ENCODE measurements at places on chromosomes 4 and X.

DNA sequence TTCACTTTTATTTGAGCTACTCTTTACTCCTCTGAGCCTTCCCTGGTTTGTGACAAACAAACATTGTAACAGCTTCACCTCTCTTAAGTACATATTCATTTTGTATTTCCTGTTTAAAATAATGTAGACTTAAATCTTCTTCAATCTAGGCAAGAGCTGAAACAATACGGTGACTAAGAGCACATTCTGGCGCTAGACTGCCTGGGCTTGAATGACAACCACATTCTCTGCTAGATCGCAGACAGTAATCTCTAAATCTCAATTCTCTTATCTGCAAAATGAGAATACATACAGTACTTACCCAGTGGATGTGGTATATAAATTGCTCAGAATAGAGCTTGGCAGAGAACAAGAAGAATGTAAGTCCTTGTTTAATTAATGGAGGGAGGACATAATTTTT lies 144.8 kb downstream of the ARAP2 start:
- no peak for DNase-seq

- DNase-seq, result no peak
Observed at GRCh38 chrX:143754183-143754582, 33.6 kb upstream of the SPANXN2 start.

- no peak for DNase-seq
Observed at GRCh38 chr4:178823673-178824295, 1381.5 kb upstream of the AGA start.

- DNase-seq, result no peak
Observed at GRCh38 chr4:129014566-129015509, 78.5 kb downstream of the SCLT1 start.

- DNase-seq, result no peak
Observed at GRCh38 chrX:72100051-72100755, 31.5 kb downstream of the RTL5 start.

DNA sequence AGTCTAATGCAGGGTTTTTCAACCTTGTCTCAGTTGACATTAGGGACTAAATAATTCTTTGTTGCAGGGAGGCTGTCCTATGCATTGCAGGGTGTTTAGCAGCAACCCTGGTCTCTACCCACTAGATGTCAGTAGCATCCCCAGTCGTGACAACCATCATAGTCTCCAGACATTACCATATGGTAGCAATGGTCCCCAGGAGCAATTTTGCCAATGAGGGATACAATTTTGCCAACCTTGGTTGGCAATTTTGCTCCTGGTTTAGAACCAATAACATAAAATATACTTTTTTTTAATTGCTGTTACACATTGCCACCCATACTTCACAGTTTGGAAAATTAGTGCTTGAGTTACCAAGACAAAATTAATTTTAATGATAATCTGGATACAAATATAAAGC lies 6.0 kb downstream of the EREG start:
- no peak for DNase-seq

DNA sequence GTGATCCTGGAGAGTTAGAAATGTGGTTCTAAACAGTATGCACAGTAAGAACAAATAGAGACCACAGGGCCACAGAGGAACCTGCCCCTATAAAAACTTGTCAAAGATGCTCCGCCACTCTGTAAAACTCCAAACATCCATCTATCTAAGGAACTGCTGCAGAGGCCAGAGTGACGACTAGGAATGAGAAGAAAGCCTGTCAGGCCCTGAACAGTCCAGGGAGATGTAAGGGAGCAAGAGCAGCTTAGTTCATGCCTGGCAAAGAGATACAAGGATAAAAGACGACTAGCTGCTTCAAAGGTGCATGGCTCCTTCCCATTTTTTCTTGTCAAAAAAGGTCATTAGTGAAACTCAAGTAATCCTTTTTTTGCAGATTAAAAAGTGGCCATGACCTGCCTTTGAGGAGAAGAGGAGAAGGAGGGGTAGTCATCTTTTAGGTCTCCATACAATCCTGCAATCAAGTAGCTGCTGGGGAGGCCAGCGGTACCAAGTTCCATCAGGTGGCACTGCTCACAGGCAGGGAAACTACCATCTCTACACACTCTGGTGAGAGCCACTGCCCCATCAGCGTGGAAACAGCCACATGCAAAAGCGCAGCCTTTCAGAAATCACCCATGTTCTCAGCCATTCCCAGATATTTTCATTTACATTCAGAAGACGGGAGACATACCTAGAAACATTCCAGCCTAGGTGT lies 162.1 kb downstream of the TSPAN5 start:
- DNase-seq, result no peak

DNA sequence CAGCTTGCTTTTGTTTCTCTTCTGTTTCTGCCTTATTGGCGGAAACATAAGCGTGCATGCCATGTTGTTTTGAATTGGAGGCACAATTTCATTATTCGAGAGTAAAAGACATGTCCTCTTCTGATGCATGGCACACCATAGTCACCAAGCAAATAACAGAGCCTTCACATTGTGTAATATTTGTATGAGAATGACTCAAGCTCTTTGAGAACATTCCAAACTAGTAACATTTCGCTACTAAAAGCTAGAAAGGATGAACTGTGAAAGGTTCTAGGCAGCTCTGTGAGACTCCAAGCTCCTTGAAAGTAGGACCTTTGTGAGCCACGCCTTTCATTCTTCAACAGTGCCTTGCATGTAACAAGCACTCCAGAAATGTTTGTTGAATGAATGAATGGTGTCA lies 9.2 kb upstream of the ANXA3 start:
- DNase-seq, result no peak

GRCh38 chr4:104942990-104943743 lies 203.5 kb upstream of the TET2 start:
- no peak for DNase-seq

GRCh38 chr4:73919691-73920090 lies 50.5 kb downstream of the CXCL1 start:
- no peak for DNase-seq

DNA sequence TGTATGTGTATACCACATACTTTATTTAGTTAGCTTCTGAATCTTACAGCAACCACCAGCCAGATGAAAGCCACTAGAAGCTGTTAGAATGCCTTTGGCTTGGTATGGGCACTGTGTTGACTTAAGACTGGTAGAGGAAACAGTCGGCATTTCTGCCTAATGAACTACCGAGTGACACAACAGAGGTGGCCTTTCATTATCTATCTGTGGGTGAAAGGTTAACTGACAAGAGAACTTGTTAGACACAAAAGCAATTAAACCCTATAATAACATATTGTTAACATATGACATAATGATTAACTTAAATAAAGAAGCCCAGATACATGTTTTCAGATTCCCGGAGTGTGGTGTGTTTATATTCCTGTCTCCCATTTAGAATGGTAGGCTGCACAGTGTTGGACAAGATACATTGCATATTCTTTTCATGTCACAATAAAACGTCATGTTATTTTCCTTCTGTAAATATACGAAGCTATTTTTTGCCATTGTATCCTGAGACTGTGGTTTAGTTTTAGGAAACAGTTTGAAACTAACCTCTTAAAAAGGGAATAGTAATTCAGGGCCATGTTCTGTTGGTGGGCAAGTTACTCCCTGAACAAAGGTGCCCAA lies 181.5 kb downstream of the SLIT2 start:
- DNase-seq, result no peak

- DNase-seq, result no peak
Observed at GRCh38 chr4:158621729-158622128, 50.0 kb downstream of the C4orf46 start.

GRCh38 chr4:23630110-23630509 lies 259.7 kb downstream of the PPARGC1A start:
- DNase-seq, result no peak

- DNase-seq, result no peak
Observed at GRCh38 chr4:137194670-137195069, 337.6 kb downstream of the PCDH18 start.

DNA sequence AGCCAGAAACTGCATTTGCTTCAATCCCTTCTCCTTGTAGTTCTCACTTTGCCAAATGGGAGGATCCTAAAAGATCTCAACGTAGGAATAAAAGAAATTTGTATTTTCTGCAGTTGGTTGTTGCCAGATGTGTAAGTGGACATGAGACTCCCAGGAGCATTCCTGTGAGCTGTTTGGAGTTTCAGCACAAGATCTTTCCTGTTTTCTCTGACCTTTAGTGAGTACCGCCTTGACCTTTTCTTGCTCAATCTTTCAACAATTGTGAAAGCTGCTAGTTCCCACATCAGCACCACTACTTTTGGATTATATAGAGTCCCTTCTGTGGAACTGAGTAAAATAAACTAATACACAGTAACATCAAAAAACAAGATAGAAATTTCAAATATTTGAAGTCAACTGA lies 683.8 kb upstream of the PABPC4L start:
- DNase-seq, result no peak

DNA sequence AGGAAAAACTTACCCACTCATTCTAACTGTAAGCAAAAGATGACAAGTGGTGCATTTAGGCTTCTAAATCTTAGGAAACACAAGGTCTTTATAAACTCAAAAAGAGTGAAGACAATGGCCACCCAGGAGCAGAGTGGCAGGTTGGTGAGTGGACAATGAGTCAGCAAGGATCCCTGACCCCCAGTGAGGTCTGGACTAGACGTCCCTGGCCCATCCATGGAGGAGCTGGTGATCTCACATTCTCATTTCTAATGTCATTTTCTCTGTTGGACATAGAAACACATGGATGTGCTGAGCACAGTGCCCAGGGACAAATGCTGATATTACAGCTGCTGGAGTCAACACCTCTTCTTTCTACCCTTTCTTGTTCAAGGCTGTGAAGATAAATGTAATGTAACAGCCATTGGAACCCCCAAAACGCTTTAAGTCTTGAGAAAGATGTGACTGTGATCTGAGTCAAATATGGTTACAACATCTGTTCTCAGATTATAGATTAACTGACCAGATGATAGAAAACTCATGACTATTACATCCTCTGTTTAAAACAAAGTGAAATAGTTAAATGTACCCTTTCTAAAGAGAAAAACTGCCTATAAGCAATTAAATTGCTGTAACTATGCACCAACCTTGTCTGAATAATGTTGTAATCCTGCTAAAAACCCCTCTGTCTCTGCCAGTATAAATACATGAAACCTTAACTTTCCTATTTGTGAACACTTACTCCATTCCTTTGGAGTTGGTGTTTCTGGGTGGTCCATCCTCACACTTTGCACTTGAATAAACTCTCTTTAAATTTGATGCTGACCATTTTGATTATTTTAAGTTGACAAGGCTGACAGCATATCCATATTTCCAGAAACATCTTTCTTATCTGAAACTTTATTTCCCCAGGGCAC lies 92.7 kb downstream of the USP46 start:
- no peak for DNase-seq

DNA sequence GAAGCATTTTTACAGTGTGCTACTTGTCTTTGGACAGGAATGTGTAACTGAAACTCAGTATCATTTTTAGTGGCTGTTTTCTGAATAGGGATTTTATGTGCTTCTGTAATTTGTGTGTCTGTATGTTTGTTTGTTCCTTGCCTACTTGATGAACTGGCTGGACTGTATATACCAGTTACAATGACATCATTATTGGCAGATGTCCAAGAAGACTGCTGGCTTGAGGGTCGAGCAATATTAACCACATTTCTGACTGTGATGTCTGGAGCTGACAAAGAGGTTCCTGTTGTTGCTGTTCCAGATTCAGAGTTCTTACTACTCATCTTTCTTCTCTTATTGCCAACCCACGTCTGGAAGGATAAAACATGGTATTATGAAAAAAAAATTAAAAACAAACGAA lies 33.0 kb downstream of the HDX start:
- no peak for DNase-seq

DNA sequence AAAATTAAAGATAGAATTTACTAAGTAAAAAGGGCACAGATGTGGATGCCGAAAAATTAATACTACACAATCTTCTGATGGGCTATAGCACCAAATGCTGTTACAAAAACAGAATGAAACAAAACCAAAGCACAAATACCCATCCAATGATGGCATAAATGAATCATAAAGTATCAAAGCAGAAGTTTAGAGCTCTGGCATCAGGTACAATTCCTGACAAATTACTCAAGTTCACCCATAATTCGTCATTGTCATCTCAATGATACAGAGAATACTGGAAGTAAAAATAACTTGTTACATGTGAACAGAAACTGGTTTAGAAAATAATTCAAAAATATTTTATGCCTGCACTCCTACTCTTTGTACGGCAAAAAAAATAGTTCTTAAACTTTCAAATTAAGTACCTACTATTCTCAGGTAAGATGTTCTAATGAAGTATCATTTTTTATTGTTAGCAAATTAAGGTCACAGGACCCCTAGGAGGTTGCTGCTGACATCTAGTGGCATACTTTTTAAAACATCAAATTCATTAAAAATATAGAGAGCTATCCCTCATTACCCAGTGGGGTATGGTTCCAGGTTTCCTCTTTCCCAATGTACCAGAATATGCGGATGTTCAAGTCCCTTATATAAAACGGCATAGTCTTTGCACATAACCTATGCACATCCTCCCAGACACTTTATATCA lies 126.1 kb downstream of the INPP4B start:
- no peak for DNase-seq

GRCh38 chrX:66046612-66047235 lies 6.8 kb upstream of the VSIG4 start:
- DNase-seq, result no peak

- no peak for DNase-seq
Observed at GRCh38 chr4:36038491-36038890, 205.8 kb downstream of the ARAP2 start.

- DNase-seq, result no peak
Observed at GRCh38 chr4:88143504-88143903, 14.9 kb downstream of the ABCG2 start.

GRCh38 chr4:132124624-132124974 lies 1024.5 kb upstream of the PCDH10 start:
- no peak for DNase-seq

- no peak for DNase-seq
Observed at GRCh38 chrX:40100141-40100536, 2.4 kb upstream of the BCOR start.

GRCh38 chrX:137432609-137433008 lies 133.3 kb upstream of the ZIC3 start:
- DNase-seq, result no peak

DNA sequence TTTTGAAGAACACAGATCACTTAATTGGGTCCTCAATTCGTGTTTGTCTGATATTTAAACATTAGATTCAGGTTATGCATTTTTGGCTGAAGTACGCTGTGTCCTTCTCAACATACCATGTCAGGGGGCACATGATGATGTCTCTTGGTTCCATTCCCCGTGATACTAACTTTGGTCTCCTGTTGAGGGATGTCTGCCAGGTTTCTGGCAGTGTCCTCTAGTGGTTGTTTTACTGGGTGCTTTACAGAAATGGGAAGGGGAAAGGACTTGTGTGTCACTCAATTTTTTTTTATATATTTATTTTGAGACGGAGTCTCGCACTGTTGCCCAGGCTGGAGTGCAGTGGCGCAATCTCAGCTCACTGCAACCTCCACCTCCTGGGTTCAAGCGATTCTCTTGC lies 58.2 kb downstream of the WWC2 start:
- DNase-seq, result no peak

- no peak for DNase-seq
Observed at GRCh38 chr4:173346074-173346473, 11.9 kb upstream of the HMGB2 start.

DNA sequence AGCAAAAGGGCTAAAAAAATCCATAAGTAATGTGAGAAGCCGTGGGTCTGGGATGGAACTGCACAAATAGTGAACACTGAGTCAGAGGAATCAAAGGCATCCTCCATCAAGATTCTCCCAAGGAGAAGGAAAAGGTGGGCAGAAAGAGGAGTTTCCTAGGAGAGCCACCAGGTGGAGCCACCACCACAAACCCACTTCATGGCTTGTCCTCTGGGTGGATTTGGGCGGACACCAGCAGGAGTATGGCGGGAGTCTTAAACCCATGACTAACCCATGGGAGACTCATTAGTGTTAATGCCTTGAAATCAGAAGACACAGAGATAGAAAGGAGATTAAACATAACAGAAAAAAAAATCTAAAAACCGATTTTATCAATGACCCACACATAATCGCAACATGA lies 147.7 kb downstream of the SH3KBP1 start:
- no peak for DNase-seq

Measured in activated T-helper 1 cell treated with anti-CD3 and anti-CD28 coated beads, Interleukin-2, amount 50 U/mL, for 16 hours (primary cell).